ENCODE measurements at places on chromosomes 7 and 10.

DNA sequence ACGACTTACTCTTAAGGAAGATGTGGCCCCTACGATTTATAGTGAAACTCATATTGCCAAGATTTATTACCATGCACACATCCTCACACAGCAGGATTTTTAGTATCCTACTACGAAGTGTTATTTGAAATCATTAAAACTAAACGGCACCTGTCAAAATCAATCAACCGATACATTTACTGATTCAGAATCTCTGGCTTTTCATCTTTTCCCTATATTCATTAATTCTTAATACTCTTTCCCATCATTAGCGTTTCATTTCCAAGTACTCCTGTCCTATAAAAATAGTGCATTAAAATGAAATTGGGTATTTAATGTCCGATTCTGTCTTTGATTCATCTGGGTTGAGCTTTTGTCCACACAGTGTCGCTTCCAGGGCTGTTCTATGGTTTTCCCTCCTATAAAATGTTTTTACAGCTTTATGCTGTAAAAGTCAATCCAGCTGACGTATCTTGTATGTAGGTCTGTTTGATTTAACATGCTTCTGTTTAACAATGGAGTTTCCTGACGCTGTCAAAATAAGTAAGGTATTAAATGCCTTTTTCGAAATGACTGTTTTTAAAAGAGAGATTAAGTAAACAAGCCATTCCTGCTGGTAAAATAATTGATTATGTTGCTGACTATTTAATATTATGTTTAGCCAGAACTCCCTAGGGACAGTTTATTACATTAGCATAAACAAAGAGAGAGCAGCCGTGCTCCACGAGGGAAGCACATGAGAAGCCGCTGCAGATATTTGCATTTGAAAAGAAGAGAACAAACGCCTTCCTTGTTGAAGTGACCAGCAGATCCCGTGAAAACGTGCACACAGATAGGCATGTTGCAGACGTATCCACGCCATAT, 22.3 kb upstream of the SFMBT2 start:
- DNase-seq: no peak

- no peak for DNase-seq
Observed at GRCh38 chr10:74888962-74889661, 62.7 kb downstream of the KAT6B start.

- DNase-seq: no peak
Observed at GRCh38 chr10:130809181-130809580, 502.3 kb downstream of the TCERG1L start.

GRCh38 chr10:24952707-24953645, 570 bp upstream of the PRTFDC1 start:
- DNase-seq: peak; percentile 51
